ENCODE measurements at places on chromosomes 16 and 17.
A peak's percentile ranks its signal among the peaks of the same experiment; 100 is the strongest.

DNA sequence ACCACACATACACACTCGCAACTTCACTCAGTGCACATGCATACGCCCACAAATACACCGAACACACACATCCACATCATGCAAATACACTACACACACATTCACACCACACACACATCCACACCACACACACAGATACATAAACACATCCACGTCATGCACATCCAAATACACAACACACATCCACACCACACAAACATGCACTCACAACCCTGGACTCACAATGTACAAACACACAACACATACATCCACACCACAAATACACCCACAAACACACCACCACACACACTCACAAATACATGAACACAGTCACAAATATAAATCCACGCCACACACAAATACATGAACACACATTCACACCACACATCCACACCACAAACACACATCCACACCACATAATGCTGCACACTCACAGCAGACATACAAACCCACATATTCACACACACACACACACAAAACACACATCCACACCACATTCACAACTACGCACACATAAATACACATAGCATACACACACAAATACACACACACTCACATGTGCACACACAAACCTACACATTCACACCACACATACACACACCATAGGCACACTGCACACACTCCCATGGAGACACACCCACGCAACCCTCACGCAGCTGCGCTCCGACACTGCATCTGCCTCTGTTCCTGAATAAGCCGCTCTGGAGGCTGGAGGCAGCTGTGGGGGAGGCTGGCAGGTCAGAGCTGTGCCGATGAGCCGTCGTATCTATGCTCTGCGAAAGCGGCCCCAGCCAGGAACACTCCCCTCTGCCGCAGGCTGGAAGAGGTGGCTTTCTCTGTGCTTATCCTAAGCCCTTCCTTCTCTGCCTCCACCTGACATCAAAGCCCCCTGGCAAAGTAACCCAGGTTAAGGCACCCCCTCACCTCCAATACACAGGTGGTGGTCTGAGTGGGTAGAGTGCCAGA is 141.8 kb downstream of the GRIN2A start:
- no peak for DNase-seq

DNA sequence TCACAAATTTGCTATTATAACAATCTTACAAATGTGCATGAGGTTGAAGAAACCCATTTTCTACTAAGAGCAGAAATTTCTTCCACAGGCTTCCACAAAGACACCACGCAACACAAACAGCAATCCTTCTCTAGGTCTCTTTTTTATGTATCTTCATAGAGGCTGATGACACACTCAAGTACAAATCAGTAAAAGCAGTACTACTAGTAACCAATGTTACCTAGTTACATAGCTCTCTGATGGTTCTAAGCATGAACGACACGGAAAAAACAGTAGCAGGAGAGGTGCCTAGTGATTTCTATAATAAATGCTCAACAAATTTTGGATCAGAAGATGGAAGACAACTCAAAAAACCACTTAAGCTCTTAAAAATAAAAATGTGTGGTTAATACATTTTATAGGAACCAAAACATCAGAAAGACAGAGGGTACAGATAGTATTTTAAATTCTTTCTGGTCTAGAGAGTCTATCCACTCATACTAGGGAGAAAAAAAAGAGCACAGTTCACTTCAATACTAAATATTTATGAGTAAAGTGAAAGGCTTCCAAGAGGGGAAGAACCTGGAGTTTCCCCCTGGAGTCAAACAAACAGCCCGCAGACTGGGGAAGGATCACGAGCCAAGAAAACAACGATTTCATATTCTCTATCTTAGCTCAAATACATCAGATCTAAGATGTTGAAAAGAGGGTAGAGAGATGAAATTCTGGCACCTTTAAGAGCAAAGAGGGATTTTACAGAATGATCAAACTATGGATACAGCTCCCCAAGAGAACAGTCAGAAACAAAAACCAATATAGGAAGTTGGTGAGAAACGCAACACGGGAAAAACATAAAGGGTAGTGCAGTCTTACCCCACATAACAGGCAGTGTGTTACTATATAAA is 40.2 kb downstream of the SMG6 start:
- DNase-seq = no peak

GRCh38 chr17:4788159-4788806 is 481 bp upstream of the GLTPD2 start:
- DNase-seq = no peak

DNA sequence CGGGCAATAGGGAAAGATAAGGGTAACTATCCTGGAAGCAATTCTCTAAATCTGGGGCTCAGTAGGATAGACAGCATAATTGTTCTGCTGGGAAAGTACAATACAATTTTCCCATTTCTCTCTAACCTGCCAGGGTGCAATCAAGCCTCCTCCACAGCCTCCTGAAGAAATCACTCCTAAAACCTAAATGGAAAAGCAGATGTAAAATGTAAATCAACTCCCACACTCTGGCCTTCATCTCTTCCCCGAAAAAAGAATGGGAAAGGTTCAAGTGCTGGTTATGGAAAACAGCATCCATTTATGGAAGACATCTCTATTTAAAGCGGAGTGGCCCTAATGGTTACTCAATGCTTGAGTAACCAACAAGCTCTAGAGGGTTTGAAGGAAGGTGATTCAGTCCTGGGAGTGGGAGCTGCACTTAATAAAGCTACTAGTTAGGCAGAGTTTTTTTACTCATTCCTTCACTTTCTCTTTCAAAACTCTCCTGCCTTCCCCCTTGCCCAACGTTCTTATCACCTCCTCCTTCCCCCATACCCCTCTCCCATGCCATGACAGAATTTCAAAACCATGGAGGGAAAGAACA is 5.1 kb downstream of the MMD start:
- no peak for DNase-seq

GRCh38 chr16:53643474-53643873 is 60.2 kb downstream of the RPGRIP1L start:
- DNase-seq = no peak

GRCh38 chr17:28528327-28529012 is 22.3 kb downstream of the FOXN1 start:
- DNase-seq = no peak

DNA sequence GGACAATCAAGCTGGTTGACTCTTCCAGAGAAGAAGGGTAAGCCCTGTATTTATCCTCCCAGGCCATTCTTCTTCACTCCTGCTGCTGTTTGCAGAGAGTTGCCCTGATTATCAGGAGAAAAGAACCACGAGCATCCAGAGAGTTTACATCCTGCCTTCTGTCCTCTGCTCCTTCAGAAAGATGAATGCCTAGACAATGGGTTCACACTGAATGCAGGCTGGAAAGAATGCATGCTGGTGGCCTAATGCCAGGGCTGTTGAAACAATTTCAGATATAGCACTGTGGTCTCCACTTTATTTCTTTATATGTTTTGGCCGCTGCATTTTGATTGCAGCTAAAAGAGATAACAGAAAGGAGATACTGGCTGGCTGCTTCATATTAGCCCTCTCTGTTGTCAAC is 21.2 kb upstream of the HAS3 start:
- DNase-seq = no peak

DNA sequence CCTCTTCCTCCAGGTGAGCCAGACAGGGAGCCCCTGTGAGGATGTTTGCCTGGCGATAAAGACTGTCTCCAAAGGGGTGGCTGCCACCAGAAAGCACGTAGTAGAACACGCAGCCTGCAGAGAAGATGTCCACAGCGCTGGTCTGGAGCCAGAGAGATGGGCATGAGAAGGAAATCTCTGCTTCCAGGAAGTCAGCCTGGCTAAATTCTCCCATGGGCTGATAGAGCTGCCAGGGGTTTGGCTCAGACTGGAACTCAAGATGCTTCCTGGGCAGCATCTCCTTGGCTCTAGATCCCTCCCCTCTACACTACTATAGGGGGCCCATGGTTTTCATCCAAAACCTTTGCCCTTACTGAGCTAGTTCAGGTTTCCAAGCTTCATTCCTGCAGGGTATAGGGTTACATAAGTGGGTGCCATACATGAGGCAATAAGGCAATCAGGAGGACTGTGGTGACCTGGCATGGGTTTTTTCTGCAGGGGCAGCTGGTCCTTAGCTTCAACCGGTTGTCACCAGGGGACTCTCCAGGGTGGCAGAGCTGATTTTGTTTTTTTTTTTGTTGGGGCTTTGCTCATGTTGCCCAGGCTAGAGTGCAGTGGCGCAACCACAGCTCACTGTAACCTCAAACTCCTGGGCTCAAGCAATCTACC is 13.6 kb downstream of the PLK1 start:
- DNase-seq = no peak

DNA sequence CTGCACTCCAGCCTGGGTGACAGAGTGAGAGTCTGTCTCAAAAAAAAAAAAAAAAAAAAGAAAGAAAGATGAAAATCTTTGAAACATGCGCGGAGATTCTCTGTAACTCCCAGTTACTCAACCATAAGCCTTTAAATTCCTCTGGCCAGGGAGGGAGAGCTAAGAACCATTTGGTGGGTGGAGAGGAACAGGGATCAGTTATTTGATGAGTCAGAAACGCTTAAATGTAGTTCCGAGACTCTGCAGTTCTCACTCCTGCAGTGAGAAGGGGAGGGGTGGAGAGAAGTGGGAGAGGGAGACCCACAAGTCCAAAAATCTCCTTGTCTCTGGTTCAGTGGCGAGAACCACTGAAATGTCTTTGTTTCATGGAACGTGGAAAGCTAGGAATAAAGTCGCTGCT is 266.7 kb downstream of the SOX9 start:
- DNase-seq = no peak

DNA sequence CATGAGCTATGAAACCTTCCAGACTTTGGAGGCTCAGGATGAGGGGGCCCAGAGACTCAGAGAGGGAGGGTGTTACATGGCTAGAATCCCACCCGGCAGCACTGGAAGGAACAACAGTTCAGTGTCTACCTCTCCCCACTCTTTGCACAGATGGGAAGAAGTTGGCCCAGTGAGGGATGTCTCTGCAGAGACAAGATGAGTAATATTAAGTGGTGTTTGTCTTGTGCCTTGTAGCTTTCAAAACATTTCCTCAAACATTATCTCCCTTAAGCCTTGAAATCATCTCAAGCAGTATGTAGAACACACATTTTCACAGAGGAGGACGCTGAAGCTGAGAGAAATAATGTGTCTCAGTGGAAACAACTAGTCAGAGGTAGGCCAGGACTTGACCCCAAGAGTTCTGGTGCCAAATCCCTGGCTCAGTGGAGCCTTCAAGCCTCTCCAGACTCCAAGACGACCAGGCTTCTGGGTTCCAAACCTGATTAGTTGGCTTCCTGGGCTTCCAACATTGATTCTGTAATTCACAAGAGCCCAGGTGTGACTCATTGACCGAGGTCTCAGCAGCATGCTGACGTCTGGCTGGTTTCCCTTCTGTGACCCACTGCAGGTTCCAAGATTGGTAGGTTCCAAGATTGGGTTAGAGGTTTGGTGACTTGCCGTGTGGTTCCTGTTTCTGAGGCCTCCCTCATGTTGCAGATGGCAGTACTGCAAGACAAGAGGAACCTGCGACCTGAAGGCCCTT is 7.4 kb downstream of the RNF112 start:
- no peak for DNase-seq

DNA sequence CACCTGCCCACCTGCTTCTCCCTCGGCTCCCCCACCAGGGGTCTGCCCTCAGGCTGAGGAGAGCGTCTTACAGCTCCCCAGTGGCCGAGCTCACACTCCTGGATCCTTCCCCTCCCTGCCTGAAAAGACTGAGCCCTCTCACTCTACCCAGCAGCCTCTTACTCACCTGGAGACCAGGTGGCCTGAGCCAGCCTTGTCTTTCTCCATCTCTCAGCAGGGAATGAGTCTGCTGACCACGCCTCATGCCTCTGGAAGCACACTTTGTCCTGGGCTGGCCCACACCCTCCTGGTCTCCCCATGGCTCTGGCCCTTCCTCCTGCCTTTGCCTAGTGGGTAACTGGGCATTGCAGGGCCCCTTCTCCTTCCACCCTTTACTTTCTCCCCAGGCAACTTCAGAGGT is 177.2 kb downstream of the ENGASE start:
- no peak for DNase-seq

- DNase-seq = no peak
Observed at GRCh38 chr16:19410435-19411171, 7.1 kb upstream of the TMC5 start.

GRCh38 chr17:60079401-60080243 is 901 bp upstream of the HEATR6 start:
- no peak for DNase-seq

- DNase-seq = no peak
Observed at GRCh38 chr16:79419148-79419547, 181.4 kb downstream of the MAF start.

GRCh38 chr17:40363111-40363827 is 1.3 kb downstream of the GJD3 start:
- peak; percentile 35 for DNase-seq

- no peak for DNase-seq
Observed at GRCh38 chr17:76478097-76478496, 10.7 kb downstream of the AANAT start.

GRCh38 chr17:59607817-59608403 is 11.8 kb upstream of the CLTC start:
- peak; percentile 21 for DNase-seq

DNA sequence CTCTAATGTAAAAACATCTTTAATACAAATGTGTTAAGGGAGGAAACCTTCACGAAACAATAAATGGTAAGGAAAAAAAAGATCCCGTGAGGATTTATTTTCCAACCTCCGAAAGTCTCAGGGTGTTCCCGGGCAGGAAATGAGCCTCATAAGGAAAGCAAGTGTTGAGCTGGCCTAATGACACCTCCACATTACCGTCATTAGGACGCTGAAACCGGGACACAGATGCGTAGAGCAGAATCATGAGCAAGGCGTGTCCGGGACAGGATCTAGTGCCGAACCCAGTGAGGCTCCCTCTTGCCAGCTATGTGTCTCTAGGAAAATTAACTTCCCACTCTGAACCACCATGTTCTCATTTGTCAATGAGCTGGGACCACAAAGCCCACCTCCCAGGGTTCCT is 22.7 kb upstream of the CYTH1 start:
- no peak for DNase-seq

DNA sequence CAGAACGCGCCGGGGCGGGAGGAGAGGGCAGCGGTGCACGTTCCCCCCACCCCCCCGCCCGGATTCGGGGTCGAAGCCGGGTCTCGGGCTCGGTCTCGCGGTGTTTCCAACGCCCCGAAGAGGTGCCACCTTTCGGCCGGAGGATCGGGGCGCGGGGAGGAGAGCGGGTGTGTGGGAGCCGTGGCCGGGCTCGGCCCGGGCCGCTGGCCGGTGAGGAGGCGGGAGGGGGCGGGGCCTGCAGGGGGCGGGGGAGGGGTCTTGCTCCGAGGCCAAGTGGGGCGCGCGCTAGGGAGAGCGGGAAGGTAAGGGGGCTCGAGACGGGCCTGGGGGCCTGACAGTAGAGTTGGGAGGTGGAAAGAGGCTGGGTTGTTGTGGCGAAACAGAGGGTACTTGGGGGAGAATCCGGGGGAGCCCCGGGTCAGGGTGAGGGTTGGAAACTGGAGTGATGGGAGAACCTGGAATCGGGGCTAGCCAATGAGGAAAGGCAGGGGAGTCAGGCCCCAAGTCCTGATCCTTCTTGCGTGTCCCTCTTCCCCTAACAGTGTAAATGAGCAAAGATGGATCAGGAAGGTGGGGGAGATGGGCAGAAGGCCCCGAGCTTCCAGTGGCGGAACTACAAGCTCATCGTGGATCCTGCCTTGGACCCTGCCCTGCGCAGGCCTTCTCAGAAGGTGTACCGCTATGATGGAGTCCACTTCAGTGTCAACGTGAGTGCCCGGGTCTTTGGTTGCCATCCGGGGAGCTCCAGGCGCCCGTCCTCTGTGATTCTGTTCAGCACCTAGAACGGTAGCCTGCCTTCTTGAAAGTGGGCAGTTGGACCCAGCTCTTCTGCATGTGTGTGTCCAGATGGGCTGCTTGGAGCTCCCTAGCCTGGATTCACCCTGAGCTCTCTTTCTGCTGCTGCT is 873 bp downstream of the SETD1A start:
- peak; percentile 61 for DNase-seq

All from activated CD4-positive, alpha-beta T cell treated with anti-CD3 and anti-CD28 coated beads, Interleukin-2, amount 50 U/mL, for 1 hour (primary cell).